ENCODE measurements at places on chromosomes 5 and 9.
A peak's percentile ranks its signal among the peaks of the same experiment; 100 is the strongest.

GRCh38 chr5:7420510-7421280 is 24.8 kb downstream of the ADCY2 start:
- DNase-seq: no peak

GRCh38 chr9:130718562-130718961 is 25.0 kb downstream of the EXOSC2 start:
- no peak for DNase-seq

DNA sequence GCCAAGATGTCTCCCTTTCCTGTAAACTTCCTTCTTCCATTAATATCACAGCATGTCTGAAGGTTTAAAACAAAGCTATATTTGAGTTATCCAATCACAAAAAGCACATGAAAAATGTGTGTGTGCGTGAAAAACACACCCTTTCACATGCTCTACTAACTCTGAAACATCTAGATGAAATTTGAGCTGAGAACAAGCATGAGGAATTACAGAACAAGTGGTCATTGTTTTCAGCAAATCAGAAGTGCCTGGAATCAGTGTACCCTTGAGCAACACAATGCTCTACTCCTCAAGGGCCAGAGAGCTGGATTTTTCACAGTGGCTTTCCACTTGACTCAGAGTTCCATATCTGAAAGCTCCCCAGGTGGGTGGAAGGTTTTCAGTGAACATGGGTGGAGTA is 255.9 kb downstream of the PSAT1 start:
- DNase-seq: no peak

GRCh38 chr5:61609840-61610677 is 278.0 kb downstream of the ZSWIM6 start:
- DNase-seq: no peak

- peak; percentile 61 for DNase-seq
Measured at GRCh38 chr5:93585041-93585766, 2.2 kb downstream of the NR2F1 start.
